ENCODE measurements at places on chromosomes 12 and 14. TPM values are rescaled to one million over a fixed set of nuclear protein-coding genes. Genes with fewer than 3 reads are reported as not detected.

DNA sequence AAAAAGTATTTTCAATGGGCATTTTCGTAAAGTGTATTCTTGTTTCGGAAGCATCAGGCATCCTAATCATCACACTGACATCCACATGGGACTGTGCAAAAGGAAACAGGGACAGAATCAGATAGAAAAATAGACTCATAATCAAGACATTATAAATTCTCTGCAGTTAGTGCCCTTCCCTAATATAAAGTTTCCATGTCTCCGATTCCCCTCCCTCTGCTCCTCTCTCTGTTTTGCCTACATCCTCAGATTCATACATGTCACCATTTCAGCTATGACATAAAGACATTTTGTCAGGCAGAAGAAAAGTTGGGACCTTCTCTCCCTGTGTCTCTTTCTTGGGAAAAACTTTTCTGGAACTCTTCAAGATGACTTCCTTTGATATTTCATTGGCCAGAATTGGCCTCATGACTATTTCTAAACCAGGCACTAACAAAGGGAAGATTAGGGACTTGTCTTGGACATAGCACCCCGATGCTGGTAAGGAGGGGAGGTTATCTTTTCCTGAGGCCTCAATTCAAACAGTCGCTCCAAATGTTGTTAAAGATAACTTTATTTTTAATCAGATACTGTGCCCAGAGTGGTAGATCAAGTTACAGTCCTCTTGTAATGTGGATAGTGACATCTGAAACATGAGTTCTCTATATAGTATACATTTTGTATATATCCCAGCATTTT is 212.1 kb upstream of the BTG1 start:
- H3K27ac ChIP-seq, result no peak overlapping the region
- H3K36me3 ChIP-seq, result no peaks in the 10 kb centered on the region
- no peak for DNase-seq
- H3K4me1 ChIP-seq, result no peaks in the 10 kb centered on the region

DNA sequence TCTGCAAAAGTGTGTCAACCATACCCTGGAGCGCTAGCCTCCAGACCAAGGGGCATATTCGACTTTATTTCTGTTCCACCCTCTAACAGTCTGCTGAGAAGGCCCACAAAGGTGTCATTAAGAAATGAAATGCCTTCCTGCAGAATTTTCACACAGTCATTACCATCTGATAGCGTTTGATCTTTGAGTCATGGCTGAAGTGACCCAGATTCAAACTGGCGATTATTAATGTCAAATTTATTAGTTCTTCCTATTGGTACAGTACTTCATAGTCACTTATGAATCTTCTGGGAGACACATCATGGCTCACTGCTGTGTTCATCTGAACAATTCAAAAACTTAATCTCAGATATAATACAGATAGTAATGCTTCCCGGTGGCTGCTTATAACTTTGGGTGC is 13.2 kb downstream of the PRICKLE1 start:
- no peak for DNase-seq
- H3K4me3 ChIP-seq, result no peak overlapping the region
- no peaks in the 10 kb centered on the region for H3K4me1 ChIP-seq
- peak overlapping the region; percentile 35 for H3K27ac ChIP-seq

DNA sequence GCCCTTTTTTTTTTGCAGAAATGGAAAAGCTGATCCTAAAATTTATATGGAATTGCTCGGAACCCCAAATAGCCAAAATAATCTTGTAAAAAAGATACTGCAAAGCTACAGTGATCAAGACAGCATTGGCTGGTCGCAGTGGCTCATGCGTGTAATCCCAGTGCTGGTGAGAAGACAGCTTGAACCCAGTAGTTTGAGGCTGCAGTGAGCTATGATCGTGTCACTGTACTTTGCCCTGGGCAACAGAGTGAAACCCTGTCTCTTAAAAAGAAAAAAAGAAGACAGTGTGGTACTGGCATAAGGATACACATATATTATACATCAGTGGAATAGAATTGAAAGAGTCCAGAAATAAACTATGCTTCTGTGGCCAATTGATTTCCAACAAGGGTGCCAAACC is 5.4 kb downstream of the ITGB7 start:
- H3K27ac ChIP-seq, result no peak overlapping the region
- peaks cover 28% of the 10 kb centered on the region for H3K4me1 ChIP-seq
- H3K36me3 ChIP-seq, result no peaks in the 10 kb centered on the region
- no peak overlapping the region for H3K4me3 ChIP-seq
- DNase-seq, result no peak

DNA sequence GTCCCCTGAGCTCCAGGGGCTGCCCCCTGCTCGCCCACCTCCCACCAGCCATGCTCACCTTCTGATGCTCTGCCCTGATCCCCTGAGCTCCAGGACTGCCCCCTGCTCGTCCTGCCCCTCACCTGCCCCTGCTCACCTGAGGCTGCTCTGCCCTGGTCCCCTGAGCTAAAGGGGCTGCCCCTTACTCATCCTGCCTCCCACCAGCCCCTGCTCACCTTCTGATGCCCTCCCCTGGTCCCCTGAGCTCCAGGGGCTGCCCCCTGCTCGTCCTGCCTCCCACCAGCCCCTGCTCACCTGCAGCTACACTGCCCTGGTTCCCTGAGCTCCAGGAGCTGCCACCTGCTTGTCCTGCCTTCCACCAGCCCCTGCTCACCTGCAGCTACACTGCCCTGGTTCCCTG is 247.2 kb downstream of the TMEM121 start:
- H3K27ac ChIP-seq, result no peak overlapping the region
- H3K4me1 ChIP-seq, result no peaks in the 10 kb centered on the region
- no peaks in the 10 kb centered on the region for H3K36me3 ChIP-seq
- no peak overlapping the region for H3K4me3 ChIP-seq
- no peak for DNase-seq
- no peaks in the 10 kb centered on the region for H3K27me3 ChIP-seq

The RNASE2 gene
- total RNA-seq, result 0.59 TPM

The POTEG gene
- not detected for total RNA-seq

- H3K36me3 ChIP-seq, result no peaks in the 10 kb centered on the region
- peak overlapping the region; percentile 89 for H3K27ac ChIP-seq
- peaks cover 18% of the 10 kb centered on the region for H3K4me1 ChIP-seq
- no peaks in the 10 kb centered on the region for H3K27me3 ChIP-seq
- no peak for DNase-seq
Measured at GRCh38 chr12:39442831-39443080, 164 bp downstream of the KIF21A start.

DNA sequence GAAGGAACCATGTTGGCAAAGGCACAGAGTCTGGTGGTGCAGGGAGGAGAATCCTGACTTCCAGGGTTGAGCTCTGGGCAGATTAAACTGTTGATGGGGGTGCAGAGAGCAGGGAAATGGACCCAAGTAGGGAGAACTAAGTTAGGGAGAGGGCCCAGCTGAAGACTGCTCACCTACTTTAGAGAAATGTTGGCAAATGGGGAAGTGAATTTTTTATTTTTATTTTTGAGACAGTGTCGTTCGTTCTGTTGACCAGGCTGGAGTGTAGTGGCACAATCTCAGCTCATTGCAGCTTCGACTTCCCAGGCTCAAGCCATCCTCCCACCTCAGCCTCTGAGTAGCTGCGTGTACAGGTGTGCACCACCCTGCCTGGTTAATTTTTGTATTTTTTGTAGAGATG is 32.1 kb upstream of the TUBA1A start:
- H3K36me3 ChIP-seq, result no peaks in the 10 kb centered on the region
- no peak overlapping the region for H3K4me3 ChIP-seq
- no peak overlapping the region for H3K27ac ChIP-seq
- H3K4me1 ChIP-seq, result peaks cover 14% of the 10 kb centered on the region
- no peaks in the 10 kb centered on the region for H3K27me3 ChIP-seq

DNA sequence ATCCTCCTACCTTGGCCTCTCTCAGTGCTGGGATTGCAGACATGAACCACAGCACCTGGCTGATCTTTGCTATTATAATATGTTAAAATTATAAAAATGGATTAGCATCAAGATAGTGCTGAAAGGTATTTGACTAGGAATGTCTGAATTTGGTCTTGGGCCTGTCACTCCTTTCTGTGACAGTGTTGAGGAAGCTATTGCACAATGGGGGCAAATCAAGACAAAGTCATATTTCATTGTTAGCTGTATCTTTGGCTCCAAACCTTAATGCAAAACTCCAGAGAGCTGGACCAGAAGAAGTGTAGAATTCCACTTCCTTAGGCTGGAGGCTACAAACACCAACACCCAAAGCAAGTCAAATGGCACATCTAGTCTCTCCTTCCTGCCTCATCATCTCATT is 42.2 kb downstream of the ZCRB1 start:
- H3K27ac ChIP-seq, result no peak overlapping the region
- H3K27me3 ChIP-seq, result no peaks in the 10 kb centered on the region
- H3K36me3 ChIP-seq, result no peaks in the 10 kb centered on the region
- H3K4me1 ChIP-seq, result no peaks in the 10 kb centered on the region
- DNase-seq, result no peak

GRCh38 chr12:47065546-47065945 is 13.9 kb upstream of the PCED1B start:
- DNase-seq, result no peak
- no peaks in the 10 kb centered on the region for H3K27me3 ChIP-seq
- H3K36me3 ChIP-seq, result no peaks in the 10 kb centered on the region
- H3K4me1 ChIP-seq, result no peaks in the 10 kb centered on the region

The SLC4A8 gene
- total RNA-seq, result 0.59 TPM

DNA sequence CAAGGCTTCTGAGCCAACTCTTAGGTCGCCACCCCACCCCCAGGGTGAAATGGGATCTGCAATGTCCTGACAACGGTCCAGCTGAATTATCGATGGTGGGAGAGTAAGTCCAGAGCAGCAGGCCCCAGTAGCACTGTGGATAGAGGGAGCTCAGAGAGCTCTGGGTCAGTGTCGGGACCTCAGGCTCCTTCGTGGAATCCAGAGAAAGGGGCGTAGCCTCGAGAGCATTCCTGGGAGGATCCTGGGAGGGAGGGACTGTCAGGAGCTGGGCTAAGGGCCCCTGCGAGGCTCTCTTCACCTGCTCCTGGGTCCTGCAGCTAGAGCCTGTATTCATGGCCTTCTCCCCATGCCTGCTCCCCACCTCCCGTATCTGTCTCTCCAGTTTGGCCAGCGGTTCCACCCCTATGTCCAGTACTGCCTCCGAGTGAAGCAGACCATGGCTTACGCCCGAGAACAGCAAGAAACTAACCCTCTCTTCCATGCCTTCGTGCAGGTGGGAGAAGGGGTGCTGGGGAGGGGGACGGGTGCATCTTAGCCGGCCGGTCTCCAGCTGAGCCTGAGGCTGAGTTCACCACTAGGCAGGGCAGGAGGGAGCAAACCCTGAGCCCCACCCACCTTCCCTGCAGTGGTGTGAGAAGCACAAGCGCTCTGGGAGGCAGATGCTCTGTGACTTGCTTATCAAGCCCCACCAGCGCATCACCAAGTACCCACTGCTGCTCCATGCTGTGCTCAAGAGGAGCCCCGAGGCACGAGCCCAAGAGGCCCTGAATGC is 6.6 kb downstream of the PLEKHG6 start:
- no peaks in the 10 kb centered on the region for H3K4me1 ChIP-seq
- H3K27ac ChIP-seq, result no peak overlapping the region
- H3K27me3 ChIP-seq, result no peaks in the 10 kb centered on the region
- H3K36me3 ChIP-seq, result no peaks in the 10 kb centered on the region
- DNase-seq, result no peak

GRCh38 chr12:51020448-51021182 is 5.6 kb downstream of the SLC11A2 start:
- no peak for DNase-seq
- H3K27me3 ChIP-seq, result no peaks in the 10 kb centered on the region
- no peak overlapping the region for H3K4me3 ChIP-seq

The NID2 gene
- 81.8 TPM for total RNA-seq

Measured in tibial nerve (tissue), 4 donors.